ENCODE measurements at places on chromosomes 5 and 9.

GRCh38 chr5:146909255-146910068 lies 30.9 kb upstream of the PPP2R2B start:
- H3K4me1 ChIP-seq: no peaks in the 10 kb centered on the region
- no peaks in the 10 kb centered on the region for H3K27me3 ChIP-seq
- no peak overlapping the region for H3K27ac ChIP-seq
- H3K36me3 ChIP-seq: no peaks in the 10 kb centered on the region
- no peak for DNase-seq
- no peak overlapping the region for H3K4me3 ChIP-seq

DNA sequence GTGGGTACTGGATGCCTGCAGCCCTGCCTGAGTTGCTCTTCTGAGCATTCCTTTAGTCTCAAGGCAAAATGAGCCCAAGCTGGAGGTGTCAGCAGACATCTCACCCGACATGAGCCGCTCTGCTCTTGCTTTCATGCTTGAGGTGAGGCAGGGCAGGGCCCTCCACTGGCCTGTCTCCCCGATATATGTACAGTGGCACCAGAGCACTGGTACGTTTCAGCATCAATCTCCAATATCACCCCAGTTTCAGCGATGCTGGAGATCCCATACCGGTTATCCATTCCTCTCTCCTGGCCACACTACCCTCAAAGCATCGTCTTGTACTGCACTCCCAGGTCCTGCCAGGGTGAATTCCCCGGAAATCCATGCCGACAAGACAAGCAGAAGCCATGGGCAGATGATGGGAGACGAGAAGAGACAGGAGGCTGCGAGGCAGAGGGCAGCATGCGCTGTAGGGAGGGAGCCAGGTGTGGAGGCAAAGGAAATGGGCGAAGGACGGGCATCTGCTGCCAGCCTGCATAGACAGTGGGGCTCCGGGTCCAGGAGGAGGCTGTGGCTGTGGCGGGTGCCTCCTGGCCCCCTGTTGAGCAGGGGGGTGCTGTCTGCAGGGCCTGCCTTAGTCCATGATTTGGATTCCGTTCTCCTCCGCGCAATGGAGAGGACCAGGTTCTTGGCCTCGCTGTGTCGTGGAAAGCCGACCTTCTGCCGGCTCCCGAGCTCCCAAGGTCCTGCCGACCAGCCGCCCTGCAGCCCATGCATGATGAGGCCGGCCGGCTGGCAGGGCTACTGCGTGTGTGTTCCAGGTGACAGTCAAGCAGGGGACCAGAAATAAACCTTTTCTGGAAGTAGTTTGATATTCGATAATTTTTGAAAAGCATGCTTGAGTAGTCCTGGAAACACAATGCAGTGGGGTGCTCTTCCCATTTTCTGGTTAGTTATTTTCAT lies 152.2 kb upstream of the IRX2 start:
- no peaks in the 10 kb centered on the region for H3K27me3 ChIP-seq
- H3K4me3 ChIP-seq: no peak overlapping the region
- DNase-seq: no peak
- no peaks in the 10 kb centered on the region for H3K36me3 ChIP-seq
- no peaks in the 10 kb centered on the region for H3K4me1 ChIP-seq
- H3K27ac ChIP-seq: no peak overlapping the region

DNA sequence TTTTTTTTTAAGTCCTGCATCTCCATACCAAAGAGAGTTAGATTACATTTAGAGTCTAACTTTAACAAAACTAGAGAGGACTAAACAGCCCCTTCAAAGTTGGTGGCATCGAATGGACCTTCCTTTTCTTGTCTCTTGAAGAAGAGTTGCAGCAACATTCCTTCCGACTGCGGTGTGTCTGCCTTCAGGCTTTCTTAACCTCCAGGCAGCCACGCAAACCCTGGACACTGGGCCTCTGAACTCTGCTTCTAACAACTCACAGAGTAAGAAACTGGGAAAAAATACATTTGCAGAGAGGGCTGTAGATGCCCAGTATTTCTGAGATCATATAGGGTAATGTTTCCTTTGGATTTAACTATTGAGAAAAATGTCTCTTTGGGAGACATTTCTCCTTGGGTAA lies 120.5 kb upstream of the MAST4 start:
- no peaks in the 10 kb centered on the region for H3K4me1 ChIP-seq
- H3K4me3 ChIP-seq: no peak overlapping the region
- H3K27ac ChIP-seq: no peak overlapping the region
- H3K27me3 ChIP-seq: no peaks in the 10 kb centered on the region
- no peak for DNase-seq

DNA sequence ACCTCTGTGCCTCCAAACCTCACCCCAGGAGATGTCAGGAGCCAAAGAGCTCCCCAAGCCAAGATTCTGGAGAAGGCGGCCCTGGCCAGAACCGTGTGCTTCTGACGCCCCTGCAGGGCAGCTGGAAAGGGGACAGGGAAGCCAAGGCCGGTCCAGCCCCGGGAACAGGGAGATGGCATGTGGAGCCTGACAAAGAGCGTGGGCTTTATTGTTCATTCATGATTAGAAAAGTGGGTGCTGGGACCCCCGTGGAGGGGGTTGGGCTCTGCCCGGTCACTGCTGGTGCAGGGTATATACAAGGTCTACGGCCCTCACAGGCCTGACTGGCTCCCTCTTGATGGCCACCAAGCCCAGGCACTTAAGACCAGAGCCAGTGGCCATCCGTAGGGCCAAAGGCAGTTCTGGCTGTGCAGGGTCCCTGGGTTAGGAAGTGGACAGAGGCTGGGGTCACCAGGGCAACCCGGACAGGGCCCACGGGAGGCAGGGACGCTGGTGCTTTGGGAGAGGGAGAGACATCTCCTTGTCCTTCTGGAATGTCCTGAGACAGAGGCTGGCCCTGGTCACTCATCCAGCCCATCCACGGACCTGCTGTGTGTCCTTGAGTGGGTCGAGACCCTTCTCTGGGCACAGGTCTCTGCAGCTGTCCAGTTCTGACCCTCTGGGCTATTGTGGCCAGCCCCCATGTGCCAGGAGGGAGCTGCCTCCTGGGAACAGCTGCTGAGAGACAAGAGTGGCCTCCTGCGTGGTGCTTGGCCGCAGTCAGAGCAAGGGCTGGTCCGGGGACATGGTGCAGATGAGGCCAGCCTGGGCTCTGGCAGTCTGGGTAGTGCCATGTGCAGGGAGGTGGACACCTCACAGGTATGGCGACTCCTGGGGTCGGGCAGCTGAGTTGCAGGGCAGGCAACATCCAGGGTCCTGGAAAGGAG lies 12.5 kb downstream of the NINJ1 start:
- H3K4me1 ChIP-seq: peaks cover 30% of the 10 kb centered on the region
- DNase-seq: no peak
- H3K27ac ChIP-seq: no peak overlapping the region
- no peak overlapping the region for H3K4me3 ChIP-seq
- no peaks in the 10 kb centered on the region for H3K27me3 ChIP-seq

- H3K27ac ChIP-seq: no peak overlapping the region
- H3K36me3 ChIP-seq: no peaks in the 10 kb centered on the region
- no peaks in the 10 kb centered on the region for H3K27me3 ChIP-seq
- H3K4me3 ChIP-seq: no peak overlapping the region
- no peak for DNase-seq
These were observed 25.7 kb downstream of the PIP5K1B start for GRCh38 chr9:68730570-68731235.

DNA sequence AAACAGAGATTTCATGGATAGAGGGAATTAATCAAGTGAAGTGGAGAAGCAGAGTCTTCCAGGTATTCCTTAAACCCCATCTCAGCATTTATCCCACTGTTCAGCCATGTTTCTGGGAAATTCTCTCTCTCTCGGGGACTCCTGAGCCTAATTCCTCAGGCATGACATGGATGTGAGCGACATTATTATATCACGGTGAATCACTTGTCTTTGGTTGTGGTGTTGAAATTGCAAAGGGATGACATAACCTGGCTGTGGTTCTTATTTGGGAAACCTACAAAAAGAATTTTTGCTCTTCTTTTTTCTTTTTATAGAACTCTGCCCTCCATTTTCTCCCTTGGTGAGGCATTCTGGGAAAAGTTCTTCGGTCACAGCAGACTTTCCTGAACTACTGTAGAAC lies 457.9 kb upstream of the PTGER4 start:
- no peak for DNase-seq
- H3K27me3 ChIP-seq: no peaks in the 10 kb centered on the region
- no peaks in the 10 kb centered on the region for H3K4me1 ChIP-seq
- no peak overlapping the region for H3K27ac ChIP-seq
- no peak overlapping the region for H3K4me3 ChIP-seq
- H3K36me3 ChIP-seq: no peaks in the 10 kb centered on the region

Data from vagina (tissue), 2 donors.